NCI-H524 treated with DMSO at 0.1 percent for 48 hours (cell line): ENCODE measurements at places on chromosomes 2 and 18.
A peak's percentile ranks its signal among the peaks of the same experiment; 100 is the strongest.

DNA sequence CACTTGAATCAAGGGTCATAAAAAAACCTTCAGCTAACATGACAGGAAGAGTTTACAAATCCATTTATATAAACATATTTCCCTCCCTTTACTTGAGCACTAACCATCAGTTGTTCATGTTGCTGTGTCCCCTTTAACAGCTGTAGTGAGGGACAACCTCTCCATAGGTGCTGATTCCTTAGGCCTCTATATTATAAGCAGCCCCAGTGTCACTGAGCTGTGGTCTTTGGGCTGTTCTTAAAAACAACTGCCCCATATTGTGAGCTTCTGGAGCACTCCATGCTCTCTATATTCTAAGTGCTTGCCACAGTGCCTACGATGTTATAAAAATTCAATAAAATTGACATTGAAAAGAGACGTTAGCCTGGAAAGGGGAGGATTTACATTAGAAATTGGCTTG lies 175.3 kb downstream of the ZNF385B start:
- DNase-seq = no peak

DNA sequence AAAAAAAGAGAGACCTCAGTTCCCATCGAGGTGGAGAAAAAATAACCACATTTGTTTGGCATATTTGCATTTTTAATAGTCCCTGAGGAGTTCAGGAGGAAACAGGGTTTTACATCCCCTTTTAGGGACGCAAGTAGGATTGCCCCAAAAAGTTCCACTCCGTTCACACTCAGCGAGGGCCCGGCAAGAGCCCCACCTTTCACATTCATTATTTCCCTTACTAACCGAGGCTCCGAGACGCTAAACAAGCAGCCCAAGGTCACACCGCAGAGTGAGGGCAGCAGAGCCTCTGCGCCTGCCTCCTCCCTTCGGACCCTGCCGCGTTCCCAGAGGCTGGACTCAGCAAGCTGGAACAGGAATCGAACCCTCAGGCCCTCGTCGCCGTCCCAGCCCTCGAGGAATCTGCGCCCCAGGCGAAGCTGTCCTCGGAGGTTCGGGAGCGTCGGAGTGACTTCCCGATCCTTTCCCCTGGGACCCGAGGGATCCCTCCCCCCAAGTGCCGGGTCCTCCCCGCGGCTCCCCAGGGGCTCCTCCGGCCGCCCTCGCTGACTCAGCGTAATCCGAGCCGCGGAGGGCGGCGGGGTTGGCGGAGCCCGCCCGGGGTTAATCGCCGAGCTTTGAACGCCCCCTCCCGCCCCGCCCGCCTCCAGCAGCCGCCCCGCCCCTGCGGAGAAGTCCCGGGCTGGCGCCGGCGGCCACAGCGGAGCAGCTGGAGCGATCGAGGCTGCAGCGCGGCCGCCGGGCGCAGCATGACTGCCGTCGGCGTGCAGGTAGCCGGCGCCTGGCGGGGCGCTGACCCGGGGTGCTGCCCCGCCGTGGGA lies at the start of gene TMEM37:
TMEM37 (plus strand) TSS at position 700 of the 821 bp plus-strand sequence; CDS start at position 750, 50 bp downstream.
- no peak for DNase-seq

DNA sequence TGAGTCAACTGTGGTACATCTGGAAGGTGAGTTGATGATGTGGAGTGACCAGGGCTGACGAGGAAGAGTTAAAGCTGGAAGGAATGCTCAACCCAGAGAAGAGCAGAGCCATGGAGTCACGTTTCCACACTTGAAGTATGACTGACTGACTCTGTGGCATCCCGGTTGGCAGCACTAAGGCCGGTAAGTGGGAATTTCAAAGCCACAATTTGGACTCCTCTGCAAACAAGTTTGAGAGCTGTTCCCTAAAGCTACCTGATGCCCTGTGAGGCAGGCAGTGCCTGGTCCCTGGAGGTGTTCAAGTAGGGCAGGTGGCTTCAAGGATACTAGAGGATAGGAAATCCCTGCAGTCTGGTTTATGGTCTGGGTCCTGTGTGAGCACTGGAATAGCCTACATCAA lies 69.3 kb upstream of the ITGB6 start:
- no peak for DNase-seq

DNA sequence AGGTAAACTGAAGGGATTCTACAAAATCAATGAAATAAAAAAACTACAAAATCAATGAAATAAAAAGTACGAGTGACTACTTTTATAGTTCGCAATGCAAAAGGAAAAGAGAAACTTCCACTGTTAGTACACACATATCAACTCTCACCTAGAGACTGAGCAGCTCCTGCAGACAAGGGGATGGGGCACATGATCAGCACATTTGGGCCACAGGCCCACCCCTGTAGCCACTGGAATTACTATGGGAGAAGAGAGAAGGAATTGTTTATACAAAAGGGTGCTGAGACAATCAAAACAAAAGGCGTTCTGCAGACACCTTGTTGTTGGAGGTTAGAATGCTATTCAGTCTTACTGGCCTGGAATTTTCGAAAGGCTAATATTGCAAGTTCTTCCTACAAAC lies 34.7 kb upstream of the CD226 start:
- no peak for DNase-seq

DNA sequence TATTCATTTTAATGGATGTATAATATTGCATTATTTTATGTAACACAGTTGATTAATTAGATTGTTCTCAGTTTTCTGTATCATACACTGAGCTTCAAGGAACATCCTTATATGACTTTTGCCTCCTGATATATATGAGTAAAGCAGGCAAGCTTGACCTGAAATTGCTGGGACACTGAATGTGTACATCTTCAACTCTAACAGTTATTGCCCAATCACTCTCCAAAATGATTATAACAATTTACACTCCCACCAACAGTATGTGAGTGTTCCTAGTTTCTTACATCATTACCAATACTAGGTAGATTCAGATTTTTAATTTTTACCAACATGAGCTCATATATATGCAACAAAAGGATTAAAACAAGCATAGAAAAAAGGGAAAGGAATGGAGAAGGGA lies 379.4 kb downstream of the SETBP1 start:
- no peak for DNase-seq

DNA sequence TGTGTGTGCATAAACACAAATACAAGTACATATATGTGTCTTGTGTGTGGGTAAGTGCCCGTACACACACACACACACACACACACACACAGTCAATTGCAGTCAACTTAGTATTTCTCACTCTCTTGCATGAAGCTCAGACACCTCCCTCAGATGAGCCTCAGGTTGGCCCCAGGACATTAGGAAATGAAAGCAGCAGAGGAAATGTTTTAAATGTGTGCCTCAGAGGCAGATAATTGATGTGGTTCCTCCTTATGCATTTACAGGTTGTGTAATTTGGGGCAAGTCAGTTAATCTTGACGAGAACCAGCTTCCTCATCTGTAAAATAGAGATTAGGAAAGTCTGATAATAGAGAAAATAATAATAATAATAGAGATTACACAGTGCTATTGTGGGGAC lies 814.0 kb upstream of the ID2 start:
- no peak for DNase-seq

- DNase-seq = no peak
Observed at GRCh38 chr2:66899109-66899508, 464.2 kb downstream of the MEIS1 start.

DNA sequence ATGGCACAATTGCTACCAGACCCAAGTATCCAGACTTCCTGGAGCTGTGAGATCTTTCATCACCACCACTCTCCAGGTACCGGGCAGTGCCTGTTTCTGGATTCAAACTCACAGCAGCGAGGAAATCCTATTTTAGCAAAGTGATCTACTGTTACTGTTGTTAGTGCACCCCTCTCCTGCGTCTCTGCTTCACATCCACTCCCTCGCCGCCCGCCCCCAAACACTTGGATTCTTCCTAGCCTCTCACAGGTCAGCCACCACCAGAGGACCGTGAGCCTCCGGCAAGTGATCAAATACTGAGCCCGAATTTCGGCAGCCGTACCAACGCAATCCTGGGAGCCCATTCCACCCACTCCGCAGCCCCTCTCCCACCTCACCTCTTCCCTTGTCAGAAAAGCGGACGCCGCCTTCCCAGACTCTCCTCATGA lies 519 bp downstream of the METTL4 start:
- DNase-seq = peak; percentile 24

DNA sequence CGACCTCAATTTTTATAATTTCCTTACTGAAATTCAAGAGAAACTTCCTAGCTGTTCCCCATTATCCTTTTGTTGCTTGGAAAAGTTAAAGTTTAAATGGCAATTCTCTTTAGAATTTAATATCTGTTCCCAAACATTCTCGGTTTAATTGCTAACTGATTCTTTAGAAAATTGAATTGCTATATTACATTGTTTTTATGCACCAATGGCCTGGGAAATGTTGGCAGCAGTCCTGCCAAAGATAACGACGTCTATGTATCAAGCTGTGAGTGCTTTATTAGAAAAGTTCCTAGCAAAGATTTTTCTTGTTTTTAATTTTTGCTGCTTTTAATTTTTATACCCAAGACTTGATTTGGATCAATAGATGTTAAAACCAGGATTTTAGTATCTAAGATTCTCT lies 167.8 kb upstream of the HDAC4 start:
- DNase-seq = no peak

- no peak for DNase-seq
Observed at GRCh38 chr2:21014364-21015280, 29.3 kb downstream of the APOB start.

DNA sequence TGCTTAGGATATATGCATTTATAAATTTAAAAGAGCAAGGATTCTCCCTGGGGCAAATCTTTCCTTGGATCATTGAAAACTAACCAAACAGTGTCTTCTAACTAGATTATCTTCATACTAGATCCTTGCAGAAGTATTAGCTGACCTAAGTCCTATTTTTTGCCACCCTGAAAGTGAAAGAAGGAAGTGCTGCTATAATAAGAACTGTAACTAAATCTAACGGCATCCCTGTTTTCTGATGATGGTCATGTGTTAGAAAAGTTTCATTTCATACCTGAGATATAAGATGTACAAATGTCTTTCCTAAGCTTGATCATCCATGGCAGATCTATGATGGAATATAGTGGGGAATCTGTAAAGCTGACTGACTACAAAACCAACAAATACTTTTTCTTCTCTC lies 102.7 kb downstream of the MAP2 start:
- DNase-seq = no peak

- DNase-seq = no peak
Observed at GRCh38 chr18:62490967-62491695, 31.7 kb upstream of the ZCCHC2 start.

- no peak for DNase-seq
Observed at GRCh38 chr2:173021939-173022371, 53.7 kb upstream of the MAP3K20 start.

DNA sequence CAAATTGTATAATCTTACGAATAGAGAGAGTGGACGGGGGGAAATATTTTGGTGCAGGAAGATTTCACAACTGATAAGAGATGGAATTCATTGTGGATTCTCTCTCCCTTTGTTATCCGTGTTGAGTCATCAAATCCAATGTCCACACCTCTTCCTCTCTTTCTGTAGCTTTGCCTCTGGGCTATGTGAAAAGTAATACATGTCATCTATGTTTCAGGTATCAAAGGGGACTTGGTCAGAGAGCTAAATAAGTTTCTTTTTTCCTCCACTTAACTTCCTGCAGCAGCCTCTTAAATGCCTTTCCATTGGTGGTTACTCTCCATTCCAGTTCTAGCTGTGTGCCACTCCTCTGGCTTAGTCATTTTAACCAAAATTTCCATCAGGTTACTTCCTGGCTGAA lies 169.3 kb upstream of the NXPH2 start:
- no peak for DNase-seq
